ENCODE measurements at places on chromosomes 16 and 17. TPM values are rescaled to one million over a fixed set of nuclear protein-coding genes. Genes with fewer than 3 reads are reported as not detected.

DNA sequence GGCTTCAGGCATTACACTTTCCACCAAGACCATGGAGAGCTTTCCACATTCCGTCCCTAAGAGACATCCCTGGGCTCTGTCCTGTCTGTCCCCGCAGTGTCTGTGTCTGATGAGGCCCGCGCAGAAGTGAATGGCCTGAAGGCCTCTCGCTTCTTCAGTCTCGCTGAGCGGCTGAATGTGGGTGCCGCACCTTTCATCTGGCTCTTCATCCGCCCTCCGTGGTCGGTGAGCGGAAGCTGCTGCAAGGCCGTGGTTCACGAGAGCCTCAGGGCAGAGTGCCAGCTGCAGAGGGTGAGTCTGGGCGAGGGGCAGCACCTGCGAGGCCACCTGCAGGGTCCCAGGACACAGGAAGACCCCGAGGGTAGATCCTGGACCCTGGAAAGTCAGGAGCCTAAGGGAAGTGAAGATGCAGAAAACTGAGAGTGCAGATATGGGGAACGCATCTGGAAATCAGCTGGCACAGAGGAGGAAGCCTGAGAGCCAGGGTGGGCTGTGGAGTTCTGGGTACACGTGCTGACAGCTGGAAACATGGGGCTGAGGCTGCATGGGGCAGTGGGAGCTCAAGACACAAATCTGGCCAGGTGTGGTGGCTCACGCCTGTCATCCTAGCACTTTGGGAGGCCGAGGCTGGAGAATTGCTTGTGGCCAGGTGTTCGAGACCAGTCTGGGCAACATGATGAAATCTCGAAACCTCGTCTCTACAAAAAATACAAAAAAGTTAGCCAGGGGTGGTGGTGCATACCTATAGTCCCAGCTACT is 8.0 kb downstream of the CCNF start:
- DNase-seq: no peak

DNA sequence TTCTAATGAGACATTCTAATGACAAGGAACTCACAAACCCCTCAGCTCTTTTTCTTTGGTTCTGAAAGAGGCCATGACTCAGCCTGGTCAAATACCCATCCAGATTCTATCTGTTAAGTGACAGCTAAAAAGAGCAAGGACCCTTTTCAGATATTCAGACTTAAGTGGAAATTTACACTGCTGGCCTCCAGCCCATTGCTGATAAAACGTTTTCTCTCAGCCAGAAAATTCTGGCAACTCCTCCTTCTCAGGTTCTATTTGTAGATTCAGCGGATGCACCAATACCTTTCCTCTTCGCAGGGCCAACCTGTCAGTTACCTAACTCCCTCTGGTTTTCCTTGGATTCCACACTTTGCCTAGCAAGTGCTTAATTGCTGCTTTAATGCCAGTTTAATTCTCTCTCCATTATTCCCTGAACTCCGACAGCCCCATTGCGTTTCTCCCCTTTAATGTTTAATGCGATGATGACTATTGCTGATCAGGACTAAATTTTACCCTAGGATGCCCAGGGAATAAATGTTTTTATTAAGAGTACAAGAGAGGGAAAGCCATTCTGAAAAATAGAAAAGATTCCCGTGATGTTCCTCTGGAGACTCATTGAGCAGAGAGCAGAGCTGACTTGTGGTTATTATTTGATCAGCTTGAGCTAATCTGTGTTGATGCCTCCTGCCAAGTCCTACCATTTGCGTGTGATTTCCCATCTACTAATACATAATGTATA is 35.9 kb upstream of the TOM1L1 start:
- DNase-seq: no peak

PERCC1 gene
- total RNA-seq: not detected

DNA sequence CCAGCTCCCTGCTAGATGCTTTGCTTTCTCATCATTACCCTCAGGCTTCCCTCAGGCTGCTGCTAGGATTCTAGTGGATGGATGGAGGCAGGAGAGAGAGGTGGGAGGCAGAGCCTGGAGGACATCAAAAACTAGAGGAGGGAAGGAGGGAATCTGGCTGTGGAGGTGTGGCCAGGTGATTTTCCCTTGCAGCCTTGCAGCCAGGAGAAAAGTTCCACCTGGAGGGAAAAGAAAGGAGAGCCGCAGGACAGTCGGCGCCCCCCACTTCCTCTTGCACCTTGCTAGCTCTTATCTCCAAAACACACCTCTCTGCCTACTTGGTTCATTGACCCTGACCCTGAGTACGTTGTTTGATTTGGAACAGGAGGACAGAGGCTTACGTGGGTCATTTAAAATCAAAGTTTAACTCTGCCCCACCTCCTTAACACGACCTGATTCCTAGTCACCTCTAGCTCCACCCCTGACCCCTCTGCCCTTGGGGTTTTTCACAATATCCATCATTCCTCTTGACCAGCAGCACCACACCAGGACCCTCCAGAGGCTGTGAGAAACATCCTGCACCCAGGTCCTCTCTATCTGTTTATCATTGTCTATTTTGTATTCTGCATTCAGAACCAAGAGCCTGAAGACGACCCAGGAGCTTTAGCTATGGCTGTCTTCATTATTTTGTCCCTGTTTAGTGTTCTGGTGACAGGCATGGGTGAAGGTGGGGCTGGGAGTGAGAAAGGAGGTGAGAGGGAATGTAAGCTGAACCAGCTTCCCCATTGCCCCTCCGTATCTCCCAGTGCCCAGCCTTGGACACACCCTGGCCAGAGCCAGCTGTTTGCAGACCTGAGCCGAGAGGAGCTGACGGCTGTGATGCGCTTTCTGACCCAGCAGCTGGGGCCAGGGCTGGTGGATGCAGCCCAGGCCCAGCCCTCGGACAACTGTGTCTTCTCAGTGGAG is 15.9 kb downstream of the AOC3 start:
- DNase-seq: no peak

CALB2 gene
- 0.36 TPM for total RNA-seq

DNA sequence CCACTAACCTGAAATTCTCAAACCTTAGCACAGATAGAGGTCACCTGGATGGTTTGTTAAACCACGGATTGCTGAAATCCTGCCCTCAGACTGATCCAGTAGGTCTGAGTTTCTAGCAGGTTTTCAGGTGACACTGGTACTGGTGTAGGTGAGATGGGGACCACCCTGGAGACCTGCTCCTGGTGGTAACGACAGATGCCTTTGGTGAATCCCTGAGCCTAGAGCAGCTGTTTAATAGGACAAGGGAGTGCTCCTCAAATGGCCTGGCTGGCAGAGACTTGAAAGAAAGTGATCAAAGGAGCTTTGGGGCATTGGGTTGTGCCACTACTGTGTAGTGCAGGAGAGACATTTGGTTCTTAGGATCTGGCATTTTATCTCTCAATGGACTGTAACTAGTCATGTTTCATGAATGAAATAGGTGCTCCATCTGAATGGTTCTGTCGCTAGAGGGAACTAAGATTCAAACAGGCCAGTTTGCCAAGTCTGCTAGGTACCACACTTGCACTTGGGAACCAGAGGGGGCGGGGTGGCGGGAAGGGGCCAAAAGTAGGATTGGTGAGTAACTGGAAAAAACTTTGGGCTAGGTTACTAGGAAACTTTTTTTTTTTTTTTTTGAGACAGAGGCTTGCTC is 2.9 kb upstream of the IFI35 start:
- peak; percentile 62 for DNase-seq

DNA sequence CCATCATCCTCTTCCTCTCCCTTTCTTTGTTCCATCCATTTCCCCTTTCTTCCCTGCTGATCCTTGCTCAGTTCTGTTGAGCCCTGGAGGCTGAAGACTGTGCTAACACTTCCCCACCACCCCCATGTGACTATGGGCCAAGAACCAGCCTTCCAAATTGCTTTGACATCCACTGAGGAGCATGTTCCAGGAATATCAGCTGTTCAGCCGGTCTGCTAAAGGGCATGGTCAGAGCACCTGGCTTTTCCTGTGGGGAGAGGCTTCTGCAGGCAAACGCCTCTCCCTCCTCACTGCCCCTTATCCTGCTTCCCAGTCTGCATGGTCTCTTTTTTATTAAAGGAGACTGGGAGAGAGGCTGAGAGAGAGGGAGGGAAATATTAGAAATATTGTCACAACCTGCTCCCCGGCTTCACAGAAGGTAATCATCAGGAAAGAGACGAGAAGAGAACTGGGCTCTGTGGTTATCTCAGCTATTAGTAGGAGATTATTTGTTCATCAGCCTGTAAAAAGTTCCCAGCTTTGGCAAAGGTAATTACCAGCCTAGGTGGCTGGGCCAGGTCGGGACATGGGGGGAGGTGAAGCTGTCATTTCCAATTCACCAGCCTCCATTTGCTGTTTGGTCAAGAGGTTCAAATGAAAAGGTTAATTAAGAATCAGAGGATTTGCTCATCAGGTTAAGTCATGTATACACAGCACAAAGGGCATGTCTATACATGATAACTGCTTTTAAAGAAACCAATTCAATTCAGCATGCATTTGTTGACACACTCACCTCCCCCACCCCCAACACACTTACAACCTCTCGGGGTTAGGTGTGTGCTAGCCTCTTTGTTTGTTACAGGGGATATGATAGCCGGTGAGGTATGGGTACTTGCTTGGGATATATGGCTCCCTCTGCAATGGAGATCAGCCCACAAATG is 83.7 kb upstream of the CRHR1 start:
- no peak for DNase-seq

DNA sequence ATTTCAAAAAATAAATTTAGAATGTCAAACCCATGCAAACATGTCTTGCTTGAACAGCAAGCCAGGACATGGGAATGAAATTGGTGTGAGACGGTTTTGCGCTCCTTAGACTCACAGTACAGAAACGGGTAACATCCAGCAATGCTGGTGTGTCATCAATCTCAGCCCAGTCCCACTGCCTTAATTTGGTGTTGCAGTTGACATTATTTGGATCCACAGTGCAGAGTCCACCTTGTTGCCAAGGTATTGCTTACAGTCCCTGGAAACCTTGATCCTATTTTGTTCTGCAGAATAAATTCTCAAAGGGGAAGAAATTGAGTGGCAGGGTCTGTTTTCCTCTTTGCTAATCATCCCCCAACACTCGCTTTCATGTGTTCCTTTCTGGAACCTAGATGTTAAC is 311.6 kb upstream of the MON1B start:
- no peak for DNase-seq

YBX2 gene
- not detected for total RNA-seq

DNA sequence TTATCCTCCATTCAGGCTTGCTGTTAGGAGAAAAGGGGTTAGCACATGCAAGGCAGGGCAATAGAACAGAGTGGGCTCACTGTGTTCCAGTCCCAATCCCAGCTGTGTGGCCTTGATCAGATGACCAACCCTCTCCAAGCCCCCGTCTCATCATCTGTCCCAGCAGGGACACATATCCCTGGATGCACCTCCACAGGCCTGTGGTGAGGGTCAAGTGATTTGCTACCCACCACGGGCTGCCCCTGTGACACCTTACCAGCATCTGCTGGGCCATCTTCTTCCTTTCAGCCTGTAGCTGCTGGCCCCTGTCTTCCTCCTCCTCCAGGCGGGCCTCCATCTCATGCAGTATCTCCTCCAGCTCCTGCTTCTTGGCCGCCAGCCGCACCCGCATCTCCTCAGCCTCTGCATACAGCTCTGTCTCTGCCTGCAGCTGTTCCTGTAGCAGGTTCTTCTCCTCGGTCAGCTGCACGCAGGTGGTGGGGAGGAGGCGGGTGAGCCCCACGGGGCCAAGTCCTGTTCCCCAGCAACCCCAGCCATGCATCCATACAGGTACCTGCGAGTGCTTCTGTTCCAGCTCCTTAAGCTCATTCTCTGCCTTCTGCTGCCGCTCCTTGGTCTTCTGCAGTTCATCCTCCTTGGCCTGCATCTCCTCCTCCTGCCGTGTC is 91.3 kb downstream of the NDE1 start:
- DNase-seq: no peak
